ENCODE measurements at places on chromosomes 5 and 9.

DNA sequence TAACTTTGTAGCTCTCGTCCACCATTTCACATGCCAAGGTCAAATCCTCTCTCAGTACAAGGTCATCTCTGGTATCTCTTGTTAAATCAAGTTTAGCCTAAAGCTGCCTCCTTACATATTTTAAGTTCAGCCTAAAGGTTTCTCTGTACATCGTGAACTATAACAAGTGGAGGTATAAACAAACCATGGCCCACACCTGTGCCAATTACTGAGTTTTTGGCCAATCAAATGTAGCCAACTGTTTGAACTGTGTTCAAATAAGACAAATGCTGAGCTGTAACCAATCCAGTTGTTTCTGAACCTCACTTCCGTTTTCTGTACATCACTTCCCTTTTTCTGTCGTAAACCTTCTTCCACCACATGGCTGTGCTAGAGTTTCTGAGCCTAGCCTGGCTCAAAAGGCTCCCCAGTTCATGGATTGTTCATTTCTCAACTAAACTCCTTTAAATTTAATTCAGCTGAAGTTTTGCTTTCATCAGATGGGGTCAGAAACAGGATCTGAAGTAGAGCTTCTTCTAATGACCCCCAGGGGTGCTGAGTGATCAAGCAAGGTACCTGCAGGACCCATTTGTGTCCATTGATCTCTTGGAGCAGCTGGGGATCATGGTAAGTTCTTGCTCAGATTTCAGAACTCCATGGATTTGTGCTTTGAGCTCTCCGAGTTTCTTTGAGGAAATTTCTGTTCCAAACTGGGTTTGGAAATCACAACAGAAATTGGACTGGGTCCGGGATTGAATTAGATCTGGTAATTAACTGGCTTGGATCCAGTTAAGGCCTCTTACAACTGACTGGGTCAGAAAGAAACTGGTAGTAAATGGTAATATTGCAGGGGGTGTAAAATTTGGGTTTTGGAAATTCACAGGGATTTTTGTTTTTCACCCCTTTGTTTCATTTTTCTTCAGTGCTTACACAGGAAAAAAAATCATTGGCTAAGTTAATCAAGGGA is 11.0 kb upstream of the NANS start:
- peak overlapping the region; percentile 60 for H3K27ac ChIP-seq
- peak overlapping the region; percentile 61 for H3K4me3 ChIP-seq
- H3K4me1 ChIP-seq: peaks cover 5% of the 10 kb centered on the region
- H3K36me3 ChIP-seq: no peaks in the 10 kb centered on the region
- peak; percentile 85 for DNase-seq

DNA sequence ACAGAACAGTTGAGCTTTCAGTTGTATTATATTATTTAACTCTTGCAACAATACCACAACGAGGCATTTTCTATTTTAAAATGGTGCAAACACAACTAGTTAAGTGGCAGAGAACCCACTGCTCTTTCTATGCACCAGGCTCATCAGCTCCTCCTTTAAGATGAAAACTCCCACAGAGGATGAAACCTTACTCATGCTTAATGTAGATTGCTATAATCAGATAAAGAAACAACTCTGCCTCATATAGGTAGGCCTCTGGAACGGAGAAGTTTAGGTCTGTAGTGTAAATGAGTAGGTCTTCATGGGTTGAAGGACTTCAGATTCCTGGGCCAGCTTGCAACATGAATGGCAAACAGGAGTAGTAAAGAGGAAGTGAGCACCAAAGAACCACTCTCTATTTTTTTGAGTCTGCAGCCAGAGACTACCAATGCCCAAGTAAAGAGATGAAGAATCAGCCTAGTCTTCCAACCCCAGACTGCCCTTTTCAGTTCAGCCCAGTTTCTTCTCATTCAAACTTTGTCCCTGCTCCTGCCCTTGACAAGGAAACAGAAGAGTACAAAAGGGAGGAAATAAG is 33.9 kb downstream of the HACD4 start:
- no peaks in the 10 kb centered on the region for H3K36me3 ChIP-seq
- H3K27ac ChIP-seq: peak overlapping the region; percentile 91
- peaks cover 35% of the 10 kb centered on the region for H3K4me1 ChIP-seq
- no peaks in the 10 kb centered on the region for H3K27me3 ChIP-seq
- DNase-seq: no peak

- no peak overlapping the region for H3K27ac ChIP-seq
- no peaks in the 10 kb centered on the region for H3K4me1 ChIP-seq
- H3K36me3 ChIP-seq: no peaks in the 10 kb centered on the region
- DNase-seq: no peak
- H3K27me3 ChIP-seq: no peaks in the 10 kb centered on the region
- H3K4me3 ChIP-seq: no peak overlapping the region
These were observed 68.8 kb upstream of the ICE1 start for GRCh38 chr5:5353681-5354080.

DNA sequence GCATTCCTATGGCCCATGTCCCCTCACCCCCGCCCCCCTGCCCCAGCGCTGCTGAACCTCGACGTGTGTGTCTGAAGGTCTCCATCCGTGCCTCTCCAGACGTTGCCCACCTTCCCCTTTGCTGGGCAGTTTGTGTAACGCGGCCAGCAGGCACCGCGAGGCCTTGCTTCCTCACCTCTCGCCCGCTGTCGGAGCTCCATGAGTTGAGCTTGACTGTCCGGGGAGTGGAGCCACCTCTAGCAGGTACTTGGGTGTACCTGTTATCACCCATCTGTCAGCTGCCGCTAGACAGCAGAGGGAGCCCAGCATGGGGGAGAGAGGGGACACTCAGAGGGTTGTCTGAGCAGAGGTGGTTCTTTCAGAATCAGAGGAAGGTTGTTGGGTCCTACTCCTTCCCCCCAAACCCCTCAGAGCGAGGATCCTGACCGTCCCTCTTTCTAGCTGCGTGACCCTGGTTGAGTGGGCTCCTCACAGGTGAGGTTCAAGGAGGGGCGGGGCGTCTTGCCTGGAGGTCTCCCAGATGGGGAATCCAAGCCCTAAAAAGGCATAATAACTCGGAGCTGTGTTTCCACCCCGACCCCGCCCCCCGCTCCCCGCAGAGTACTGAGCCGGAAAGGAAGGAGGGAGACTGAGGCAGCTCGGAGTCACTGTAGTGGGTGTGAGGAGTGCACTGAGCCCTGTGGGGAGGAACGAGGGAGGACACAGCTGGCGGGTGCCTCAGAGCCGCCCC is 184.7 kb downstream of the C9orf50 start:
- peaks cover 28% of the 10 kb centered on the region for H3K4me1 ChIP-seq
- H3K27me3 ChIP-seq: peaks cover 52% of the 10 kb centered on the region
- no peak overlapping the region for H3K4me3 ChIP-seq
- no peak for DNase-seq
- H3K27ac ChIP-seq: no peak overlapping the region
- no peaks in the 10 kb centered on the region for H3K36me3 ChIP-seq

- no peak for DNase-seq
- no peaks in the 10 kb centered on the region for H3K4me1 ChIP-seq
- no peak overlapping the region for H3K27ac ChIP-seq
- H3K4me3 ChIP-seq: no peak overlapping the region
- H3K27me3 ChIP-seq: no peaks in the 10 kb centered on the region
These were observed 17.2 kb upstream of the CCDC112 start for GRCh38 chr5:115313632-115314031.

- H3K27ac ChIP-seq: no peak overlapping the region
- H3K27me3 ChIP-seq: no peaks in the 10 kb centered on the region
- peaks cover 9% of the 10 kb centered on the region for H3K4me1 ChIP-seq
- no peaks in the 10 kb centered on the region for H3K36me3 ChIP-seq
These were observed 33.5 kb upstream of the CKS2 start for GRCh38 chr9:89277454-89277853.

- H3K27me3 ChIP-seq: no peaks in the 10 kb centered on the region
- no peaks in the 10 kb centered on the region for H3K36me3 ChIP-seq
- no peak for DNase-seq
- H3K4me3 ChIP-seq: no peak overlapping the region
These were observed 224.0 kb downstream of the SPOCK1 start for GRCh38 chr5:137275083-137275482.

DNA sequence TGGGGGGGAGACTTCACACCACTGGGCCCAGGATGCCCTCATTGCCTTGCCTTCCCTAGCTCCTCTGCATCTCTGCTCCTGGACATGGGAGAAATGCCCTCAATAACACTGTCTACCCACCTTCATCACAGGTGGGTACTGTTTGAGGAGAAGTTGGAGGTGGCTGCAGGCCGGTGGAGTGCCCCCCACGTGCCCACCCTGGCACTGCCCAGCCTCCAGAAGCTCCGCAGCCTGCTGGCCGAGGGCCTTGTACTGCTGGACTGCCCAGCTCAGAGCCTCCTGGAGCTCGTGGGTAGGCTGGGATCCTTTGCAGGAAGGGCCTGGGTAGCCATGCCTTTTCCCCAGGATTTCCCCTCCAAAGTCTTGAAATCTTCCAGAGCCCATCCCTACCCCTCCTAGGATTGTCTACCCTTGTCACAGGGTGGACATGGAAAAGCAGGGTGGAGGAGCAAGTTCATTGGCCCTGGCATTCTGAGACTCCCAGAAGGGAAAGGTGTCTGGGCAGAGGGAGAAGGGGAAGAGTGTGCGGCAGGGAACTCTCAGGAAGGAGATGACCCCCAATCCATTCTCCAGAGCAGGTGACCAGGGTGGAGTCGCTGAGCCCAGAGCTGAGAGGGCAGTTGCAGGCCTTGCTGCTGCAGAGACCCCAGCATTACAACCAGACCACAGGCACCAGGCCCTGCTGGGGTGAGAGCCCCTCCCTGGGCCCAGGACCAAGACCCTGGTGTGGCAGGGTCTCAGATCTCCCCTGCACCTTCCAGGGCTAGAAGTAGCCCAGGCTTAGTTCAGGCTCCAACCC is 886 bp downstream of the SLC4A9 start:
- H3K27ac ChIP-seq: no peak overlapping the region
- no peak for DNase-seq
- peaks cover 13% of the 10 kb centered on the region for H3K4me1 ChIP-seq

DNA sequence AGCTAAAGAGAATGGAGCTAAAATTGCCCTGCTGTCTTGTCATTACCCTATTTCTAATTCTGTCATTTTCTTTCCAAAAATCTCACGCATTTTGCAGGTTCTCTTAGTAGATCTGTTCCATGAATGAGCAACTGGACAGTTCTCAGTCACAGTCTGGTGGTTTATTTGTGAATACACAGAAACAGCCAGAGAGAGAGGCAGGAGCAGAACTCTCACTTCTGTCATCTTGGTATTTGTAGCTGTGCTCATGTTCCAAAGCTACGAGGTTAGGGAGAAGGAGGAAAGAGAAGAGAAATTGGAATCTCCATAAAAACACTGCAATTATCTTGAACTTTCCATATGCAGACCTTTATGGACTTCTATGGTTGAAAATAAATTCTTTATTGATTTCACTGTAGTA is 118.0 kb upstream of the OR13F1 start:
- no peaks in the 10 kb centered on the region for H3K27me3 ChIP-seq
- H3K4me3 ChIP-seq: no peak overlapping the region
- H3K36me3 ChIP-seq: no peaks in the 10 kb centered on the region
- no peak for DNase-seq
- H3K4me1 ChIP-seq: no peaks in the 10 kb centered on the region
- H3K27ac ChIP-seq: no peak overlapping the region

DNA sequence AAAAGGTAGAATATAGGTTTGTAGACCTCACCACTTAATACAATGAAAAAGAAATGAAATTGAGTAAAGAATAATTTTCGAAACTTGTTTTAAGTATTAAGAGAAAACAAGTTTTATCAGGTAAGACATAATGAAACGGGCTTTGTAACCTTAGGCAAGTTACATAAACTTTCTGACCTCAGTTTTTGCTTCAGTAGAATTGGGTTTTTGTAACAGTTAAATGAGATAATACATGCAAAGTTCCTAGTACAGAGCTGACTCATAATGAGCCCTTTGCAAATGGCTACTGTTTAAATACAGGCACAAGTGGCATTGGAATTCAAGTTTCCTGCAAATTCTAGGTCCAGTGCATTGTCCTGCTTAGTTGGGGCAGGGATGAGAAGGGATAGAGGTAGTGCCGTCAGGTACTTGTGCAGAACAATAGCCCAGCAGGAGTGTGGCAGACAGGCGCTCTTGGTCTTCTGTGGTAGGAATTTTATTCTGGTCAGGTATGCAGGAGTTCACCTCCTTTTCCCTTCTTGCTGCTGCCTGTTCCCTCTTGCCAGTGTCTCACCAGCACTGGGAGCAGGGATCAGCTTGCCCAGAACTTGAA is 203.8 kb downstream of the PBX3 start:
- H3K36me3 ChIP-seq: no peaks in the 10 kb centered on the region
- H3K4me3 ChIP-seq: no peak overlapping the region
- no peaks in the 10 kb centered on the region for H3K4me1 ChIP-seq
- H3K27ac ChIP-seq: no peak overlapping the region
- no peak for DNase-seq

DNA sequence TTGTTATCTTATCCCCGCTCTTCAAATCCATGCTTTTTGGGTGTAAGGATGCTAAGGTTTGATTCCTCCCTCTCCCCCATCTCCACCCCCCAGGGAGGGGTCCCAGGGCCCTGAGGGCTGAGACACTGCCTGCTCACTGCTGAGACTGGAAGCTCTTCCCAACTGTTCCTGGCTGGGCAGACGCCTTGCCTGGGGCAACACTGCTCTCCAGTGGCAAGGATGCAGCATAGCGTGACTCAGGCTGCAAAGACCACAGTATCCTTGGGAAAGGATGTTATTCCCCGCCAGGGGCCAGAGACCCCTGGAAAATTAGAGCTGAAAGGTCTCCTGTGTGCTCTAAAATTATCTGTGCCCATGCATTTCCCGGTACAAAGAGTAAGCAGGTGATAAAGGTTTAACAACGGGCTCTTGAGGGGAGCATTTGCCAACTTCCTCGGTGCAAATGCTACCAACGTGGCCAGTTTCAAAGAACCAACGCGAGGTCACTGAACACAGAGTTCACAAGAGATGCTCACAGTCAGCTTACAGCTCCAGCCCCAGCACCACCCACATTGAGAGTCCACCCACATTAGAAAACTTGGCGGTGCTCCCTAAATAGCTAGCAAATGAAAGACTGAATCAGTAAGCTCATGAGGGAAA is 271.9 kb downstream of the NSG2 start:
- no peaks in the 10 kb centered on the region for H3K27me3 ChIP-seq
- H3K36me3 ChIP-seq: no peaks in the 10 kb centered on the region
- H3K27ac ChIP-seq: no peak overlapping the region
- peak; percentile 44 for DNase-seq
- peaks cover 10% of the 10 kb centered on the region for H3K4me1 ChIP-seq

- no peaks in the 10 kb centered on the region for H3K36me3 ChIP-seq
- H3K4me3 ChIP-seq: no peak overlapping the region
- no peaks in the 10 kb centered on the region for H3K4me1 ChIP-seq
These were observed 64.7 kb upstream of the NFIL3 start for GRCh38 chr9:91488341-91488740.

- no peak overlapping the region for H3K27ac ChIP-seq
- H3K4me3 ChIP-seq: no peak overlapping the region
- DNase-seq: peak; percentile 46
- no peaks in the 10 kb centered on the region for H3K4me1 ChIP-seq
These were observed 117.9 kb downstream of the ANXA1 start for GRCh38 chr9:73269430-73270101.

Data from MM.1S (cell line).